ENCODE measurements at places on chromosomes 3 and 15.

DNA sequence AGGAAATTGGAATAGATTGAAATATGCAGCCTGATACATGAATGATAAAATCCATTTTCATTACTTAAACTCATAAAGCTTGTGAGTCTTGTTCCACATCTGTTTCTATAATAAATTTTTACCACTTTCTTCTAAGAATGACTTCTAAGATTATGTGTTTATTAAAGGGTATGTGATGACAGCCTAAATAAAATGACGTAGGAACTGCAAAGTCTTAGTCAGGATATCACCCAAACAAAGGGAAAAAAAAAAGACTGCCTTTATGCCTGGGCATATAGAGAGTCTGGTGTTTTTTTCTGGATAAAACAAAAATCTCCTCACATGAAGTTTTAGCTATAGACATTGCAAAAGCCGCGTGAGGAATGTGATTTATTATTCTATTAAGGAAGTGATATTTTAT lies 844.0 kb downstream of the DIPK2A start:
- no peak for DNase-seq

GRCh38 chr15:80778964-80779657 lies at the start of gene CEMIP:
CEMIP (plus strand) TSS chr15:80779370; CDS start chr15:80873880, 94,510 bp downstream.
- DNase-seq: peak; percentile 18

- DNase-seq: no peak
These were observed 1.6 kb upstream of the NTRK3 start for GRCh38 chr15:88258093-88258641.

GRCh38 chr3:130354430-130354829 lies 9.0 kb downstream of the COL6A5 start:
- DNase-seq: no peak

- no peak for DNase-seq
These were observed 9.6 kb downstream of the GALK2 start for GRCh38 chr15:49179433-49180190.

DNA sequence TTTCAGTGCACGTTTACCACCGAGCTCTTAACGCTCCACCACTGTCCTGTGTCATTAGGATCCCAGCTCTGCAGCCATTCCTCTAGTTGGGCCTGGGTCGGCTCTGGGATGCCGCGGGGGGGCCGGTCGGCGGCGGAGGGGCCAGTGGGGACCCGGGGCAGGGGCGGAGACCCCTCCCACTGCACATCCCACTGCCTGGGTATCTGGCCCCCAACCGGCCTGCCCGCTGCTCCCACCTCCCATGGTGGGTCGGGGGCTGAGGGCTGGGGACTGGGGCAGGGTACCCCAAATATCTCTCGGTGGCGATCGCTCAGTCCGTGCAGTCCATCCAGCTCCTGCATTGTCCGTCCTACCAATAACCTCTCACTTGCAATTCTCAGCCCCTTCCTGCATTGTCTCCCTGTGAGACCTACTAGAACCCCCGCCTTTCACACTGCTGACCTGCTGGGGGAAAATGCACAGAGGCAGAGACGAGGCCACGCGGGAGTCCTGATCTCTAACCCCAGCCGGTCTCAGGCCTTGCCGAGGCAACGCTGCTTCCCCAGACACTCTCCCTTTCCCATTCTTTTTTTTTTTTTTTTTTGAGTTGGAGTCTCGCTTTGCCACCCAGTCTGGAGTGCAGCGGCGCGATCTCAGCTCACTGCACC lies 24.0 kb upstream of the MUC20 start:
- no peak for DNase-seq

GRCh38 chr3:12490547-12490946 lies 6.3 kb downstream of the TSEN2 start:
- no peak for DNase-seq

DNA sequence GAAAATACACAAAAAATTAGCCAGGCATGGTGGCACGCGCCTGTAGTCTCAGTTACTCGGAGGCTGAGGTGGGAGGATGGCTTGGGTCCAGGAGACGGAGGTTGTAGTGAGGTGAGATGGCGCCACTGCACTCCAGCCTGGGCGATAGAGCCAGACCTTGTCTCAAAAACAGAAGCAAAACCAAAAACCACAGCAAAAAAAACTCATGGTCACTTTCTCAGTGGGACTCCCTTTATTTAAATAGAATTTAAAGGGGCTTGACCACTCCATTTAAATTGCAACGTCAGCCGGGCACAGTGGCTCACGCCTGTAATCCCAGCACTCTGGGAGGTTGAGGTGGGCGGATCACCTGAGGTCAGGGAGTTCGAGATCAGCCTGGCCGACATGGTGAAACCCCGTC lies 32.8 kb downstream of the ARHGAP31 start:
- DNase-seq: no peak

DNA sequence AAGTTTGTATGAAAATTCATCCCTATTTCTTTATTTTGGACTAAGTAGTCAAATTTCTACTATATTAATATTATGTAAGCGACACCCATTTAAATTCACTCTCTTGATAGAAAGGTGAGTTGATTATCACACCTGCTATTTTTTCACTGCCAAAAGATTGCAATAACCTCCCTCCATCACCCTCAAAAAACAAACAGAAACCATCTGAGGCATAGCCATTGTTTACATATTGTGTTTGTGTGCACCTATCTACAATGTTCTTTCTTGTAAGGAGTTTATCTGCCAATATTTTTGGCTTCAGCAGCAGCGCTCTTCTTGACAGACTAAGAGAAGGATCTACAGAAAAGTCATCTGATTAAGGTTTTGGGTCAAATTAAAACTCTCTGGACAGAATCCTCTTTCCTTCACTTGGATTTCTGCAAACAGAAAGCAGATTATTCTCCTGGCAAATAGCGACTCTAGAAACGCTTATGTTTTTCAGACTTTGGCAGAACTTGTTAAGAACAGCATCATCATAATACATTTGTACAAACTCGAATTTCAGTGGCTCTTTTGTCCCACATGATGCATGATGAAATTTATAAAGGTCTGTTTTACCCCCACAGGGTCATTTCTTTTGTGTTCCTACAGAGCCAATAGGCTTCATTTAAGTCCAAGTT lies 48.6 kb downstream of the KCNMB2 start:
- no peak for DNase-seq

DNA sequence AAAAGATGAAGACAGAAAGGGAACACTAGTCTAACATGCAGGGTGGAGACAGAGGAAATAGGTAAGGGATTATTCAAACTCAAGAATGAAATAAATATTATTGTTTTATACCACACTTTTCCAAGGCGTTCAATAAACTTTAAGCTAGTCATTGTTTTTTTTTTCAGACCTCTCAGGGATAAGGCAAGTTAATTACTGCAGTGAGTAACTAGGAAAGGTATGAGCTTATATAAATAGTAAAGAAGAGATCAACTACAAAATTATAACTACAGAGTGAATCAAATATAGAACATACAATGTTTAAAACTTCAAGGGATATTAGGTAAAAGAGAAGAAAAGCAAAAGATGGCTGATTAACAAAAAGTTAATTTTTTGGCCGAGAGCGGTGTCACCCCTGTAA lies 31.5 kb upstream of the XXYLT1 start:
- no peak for DNase-seq

DNA sequence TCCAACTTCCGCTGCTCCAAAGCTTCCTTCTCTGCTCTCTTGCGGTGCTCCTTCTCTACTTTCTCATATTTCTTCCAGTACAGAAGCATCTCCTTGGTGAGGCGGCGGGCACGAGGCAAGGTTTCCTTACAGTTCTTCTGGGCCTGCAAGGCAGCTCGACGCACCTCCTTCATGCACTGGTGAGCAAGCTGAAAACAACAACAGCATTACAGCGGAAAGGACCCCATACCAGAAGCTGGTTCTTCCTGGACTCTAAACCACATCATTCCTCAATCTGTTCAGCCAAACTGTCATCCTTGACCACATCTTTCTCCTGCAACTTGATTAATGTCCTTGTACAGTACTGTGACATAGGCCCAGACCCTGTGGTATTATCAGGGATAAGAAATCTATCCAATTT lies 36.4 kb downstream of the INO80 start:
- DNase-seq: no peak

DNA sequence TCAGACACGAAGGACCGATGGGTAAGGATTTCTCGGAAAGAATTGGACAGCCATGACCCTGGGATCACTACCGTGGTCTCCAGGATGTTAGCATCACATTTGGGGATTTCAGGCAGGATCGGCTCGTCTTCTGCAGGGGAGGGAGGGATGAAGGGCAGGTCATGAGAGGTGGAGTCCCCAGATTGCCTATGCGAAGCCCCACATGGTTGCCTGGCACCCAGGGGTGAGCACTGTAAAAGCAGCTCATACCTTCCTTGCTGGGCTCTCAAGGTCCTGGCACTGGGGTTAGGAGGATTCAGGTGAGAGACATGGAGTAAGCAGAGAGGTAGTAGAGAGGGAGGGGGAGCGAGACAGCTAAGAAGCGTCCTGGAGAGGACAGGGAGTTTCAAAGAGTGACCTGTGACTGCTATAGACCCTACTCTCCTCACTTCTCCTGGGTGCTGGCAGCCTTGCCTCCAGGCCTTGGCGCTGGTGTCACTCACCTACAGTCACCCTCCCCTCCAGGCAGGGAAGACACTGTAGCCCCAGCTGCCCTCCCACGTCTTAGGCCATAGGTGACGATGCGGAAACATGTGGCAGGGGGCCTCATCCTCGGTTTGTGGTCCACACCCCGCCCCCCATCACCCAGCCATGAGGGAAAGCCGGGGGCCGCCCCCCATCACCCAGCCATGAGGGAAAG lies 15.0 kb upstream of the EHD4 start:
- no peak for DNase-seq

DNA sequence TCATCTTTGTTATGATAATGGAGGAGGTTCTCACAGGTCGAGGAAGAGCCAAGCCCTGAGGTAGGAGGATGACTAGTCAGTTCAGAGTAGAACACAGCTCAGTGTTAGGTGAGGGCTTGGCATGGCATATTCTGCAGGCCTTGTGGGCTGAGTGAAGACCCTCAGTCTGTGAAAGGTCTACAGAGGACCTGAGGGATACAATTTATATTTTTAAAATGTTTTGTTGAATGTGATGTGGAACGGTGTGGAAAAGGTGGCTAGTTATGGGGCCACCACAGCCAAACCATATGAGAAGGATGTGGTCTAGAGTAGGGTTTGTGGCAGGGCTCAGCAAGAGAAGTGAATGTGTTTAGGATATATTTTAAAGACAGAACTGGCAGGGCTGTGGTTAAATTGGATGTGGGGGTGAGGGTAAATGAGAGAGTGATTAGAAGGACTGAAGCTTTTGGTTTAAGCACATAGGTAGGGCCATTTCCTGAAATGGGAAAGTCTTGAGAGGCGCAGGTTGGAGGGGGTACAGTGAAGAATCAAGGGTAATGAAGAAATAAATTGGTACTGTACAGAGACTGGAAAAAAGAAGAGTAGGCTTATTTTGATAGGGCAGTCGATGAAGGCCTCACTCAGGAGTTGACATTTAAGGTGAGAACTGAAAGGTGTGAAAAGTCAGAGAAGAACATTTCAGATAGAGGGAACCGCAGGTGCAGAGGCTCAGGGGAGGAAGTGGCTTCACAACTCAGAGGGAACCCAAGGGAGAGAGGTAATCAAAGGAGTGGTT lies 60.5 kb downstream of the SPTSSB start:
- DNase-seq: peak; percentile 42

DNA sequence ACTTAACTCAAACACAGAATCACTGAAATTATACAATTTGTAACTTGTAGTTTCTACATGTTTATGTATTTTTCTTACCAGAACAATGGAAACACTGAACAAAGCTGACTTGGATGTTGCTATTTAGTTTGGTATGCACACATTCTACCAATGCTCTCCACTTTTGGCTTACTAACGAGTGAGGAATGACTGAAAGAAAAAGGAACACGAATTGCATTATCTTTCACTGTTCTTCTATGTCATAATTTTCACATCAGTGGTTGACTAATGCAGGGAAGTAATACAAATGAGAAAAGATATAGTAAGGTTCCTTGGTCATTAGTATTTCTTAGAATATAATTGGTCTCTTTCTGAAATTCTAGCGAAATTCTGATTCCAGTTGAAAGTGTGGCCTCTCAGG lies 9.8 kb upstream of the CNTN3 start:
- DNase-seq: no peak

- DNase-seq: no peak
These were observed 8.2 kb upstream of the APEH start for GRCh38 chr3:49665822-49666519.

DNA sequence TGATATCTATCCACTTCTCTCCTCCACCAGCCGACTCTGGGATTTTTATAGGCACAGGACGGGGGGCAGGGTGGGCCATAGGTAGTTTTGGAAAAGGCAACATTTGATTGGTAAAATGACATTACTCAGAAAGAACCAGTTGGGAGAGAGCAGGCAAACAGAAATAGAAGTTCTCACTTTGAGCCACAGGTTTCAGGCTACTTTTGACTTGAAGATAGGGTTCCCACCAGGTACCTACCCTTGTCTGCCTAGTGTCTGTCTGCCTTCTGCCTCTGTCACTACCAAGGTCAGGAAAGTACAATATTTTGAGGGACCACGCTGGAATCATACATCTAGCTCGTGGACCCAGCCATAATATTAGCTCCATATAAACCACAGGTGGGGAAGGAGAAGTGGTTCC lies 412.9 kb upstream of the GRM7 start:
- DNase-seq: no peak

DNA sequence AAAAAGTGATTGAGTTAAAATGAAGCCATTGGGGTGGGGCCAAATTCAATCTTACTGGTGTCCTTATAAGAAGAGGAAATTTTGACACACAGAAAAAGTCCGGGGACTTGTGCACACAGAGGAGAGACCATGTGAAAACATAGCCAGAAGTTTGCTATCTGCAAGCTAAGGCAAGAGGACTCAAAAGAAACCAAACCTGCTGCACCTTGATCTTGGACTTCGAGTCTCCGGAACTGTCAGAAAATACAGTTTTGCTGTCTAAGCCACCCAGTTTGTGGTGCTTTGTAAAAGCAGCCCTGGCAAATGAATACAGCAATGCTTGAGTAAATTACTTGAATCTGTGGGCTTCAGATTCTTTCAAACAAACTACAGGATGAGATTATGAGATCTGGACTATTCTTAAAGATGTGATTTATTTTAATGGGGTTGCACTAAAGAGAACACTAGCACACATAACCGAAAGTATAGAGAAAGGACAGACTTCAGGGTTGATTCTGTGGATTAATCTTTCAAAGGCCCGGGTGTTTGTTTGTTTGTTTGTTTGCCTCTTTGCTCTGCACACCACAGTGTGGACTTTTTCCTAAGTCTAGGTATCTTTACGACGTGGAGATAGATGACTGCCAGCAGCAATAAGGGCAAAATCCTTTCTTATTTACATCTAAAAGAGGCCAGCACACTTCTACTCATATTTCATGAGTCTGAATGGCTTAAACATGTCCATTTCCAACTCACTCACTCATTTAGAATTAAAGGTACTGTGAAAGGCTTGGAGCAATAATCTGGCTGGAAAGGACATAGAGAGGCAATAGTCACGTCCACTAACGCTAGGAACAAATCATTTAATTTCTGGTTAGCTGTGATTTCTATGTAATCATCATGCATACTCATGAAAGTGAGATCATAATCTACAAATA lies 53.9 kb upstream of the SSR3 start:
- DNase-seq: no peak

DNA sequence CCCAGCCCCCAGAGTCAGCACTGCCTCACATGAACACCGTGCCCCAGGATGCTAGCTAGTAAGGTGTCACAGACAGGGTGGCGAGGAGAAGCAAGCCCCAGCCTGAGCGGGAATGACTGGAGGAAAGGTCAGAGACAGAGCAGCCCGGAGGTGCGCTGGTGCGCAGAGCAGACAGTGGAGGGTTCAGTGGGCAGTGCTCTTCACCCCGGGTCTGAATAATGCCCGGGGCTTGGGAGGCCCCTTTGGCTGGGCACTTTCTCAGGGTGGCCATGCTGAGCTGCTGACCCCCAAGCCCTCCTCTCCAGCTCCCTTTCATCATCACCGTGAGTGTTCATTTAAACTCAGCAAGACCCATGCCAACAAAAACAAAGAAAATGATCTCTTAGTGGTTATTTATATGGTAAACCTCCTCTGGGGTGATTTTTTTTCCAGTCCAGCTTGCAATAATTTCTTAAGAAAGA lies 110.8 kb downstream of the VGLL4 start:
- DNase-seq: no peak
